ENCODE measurements at places on chromosomes 5 and 9. TPM values are rescaled to one million over a fixed set of nuclear protein-coding genes. Genes with fewer than 3 reads are reported as not detected.

DNA sequence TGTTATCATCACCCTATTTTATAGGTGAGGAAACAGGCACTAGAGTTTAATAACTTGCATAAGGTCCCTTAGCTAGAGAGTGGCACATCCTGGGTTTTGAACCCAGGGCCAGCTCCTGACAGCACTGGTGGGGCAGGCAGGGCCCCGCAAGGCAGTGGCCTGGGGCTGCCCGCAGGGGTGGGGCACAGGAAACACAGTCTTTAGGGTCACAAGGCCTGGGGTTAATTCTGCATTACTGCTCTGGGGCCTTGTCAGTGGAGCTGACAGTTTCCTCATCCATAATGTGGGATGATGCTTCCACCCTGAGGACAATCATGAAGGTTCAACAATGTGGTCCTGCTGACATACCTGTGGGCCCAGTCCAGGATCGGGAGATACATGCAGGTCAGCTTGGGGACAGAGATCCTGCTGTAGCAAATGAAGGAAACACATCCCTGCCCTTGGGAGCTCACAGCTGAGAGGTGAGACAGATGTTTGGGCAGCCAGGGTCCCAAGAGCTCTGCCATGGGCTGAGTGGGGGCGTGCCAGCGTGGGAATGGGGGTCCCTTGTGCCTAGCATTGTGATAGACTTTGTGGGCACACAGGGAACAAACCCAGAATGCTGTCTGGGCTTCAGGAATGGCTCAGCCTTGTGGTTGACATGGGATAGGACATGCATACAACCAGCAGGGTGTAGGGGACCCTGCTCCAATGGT is 14.7 kb downstream of the FGF18 start:
- DNase-seq, result no peak

DNA sequence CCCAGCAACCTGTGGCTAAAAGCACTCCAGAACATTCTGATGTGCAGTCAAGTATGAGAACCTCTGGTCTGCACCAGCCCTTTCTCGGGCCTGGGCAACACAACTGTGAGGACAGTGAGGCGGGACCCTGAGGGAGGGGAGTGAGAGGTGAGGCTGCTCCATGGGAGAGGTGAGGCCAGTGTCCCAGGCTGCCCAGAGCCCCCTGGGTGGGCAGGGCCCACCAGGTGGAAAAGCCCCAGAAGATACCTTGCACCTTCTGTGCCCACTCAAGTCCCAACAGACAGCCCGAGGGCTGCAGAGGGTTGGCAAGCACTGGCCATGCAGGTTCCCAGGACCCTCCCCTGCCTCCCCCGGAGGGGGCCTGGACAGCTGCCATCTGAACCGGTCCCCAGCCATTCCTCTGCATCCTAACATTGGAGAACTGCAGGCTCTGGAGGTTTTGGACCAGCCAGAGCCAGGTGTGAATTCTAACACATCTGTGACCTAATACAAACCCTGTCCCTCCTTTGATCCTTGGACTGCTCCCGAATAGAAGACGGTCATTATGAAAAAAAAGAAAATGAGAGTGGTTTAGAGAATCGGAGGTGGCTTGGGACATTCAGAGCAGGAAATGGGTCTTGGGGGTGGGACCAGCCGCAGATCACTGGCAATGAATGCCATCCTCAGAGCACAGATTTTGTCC is 57.0 kb downstream of the DUSP1 start:
- DNase-seq, result no peak

DNA sequence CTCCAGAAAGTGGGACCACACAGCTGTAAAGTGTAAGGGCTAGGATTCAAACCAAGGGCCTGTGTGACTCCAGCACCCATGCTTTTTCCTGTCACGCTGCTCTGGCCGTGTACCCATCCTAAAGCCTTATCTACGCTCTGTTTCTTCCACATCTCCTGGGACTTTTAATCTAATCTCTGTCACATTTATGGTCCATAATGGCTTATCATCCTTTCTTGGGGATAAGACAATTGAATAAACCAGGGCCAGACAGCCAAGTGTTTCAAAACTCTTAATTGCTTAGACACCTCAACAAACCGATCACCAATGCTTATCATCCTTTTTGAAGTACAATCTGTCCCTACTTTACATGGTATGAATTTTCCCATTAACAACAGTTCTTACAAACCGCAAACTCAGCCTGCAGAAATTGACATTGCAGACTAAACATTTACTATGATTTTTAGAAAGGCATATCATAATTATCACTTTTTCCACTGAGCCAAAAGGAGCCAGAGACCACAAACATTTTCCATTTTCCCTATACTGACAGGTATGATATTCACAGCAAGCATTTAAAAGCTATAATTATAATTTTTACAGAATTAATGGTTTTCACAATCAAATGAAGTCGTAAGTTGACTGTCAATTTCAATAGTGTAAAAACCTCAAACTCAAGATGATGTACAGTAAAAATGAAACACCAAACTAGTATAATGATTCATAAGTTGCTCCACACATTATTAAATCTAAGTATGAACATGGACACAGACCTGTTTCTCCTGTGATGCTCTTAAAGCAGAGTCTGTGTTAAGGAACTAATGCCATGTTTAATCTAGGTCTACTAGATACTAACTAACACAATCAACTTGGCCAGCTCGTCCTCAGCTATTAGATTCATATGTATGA is 99.5 kb downstream of the FBXW11 start:
- no peak for DNase-seq

The PCDHA3 gene
- total RNA-seq, result 0.09 TPM

The SOHLH1 gene
- not detected for total RNA-seq

DNA sequence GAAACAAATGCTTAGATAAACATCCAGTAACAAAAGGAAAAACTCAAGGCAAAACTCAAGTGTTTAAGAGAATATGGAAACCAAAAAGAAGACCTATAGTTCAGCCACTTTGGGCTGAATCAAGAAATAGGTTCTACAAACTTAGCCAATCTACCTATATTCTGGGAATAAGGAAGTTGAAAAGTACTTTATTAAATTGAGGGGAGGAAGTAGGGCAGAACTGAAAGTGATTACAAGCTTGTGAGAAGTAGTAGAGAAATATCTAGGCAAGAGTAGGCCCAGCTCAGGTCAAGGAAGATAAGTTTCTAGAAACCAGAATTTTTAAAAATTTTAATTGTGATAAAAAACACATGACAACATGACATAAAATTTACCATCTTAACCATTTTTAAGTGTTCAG is 384.8 kb upstream of the PCSK5 start:
- DNase-seq, result no peak

DNA sequence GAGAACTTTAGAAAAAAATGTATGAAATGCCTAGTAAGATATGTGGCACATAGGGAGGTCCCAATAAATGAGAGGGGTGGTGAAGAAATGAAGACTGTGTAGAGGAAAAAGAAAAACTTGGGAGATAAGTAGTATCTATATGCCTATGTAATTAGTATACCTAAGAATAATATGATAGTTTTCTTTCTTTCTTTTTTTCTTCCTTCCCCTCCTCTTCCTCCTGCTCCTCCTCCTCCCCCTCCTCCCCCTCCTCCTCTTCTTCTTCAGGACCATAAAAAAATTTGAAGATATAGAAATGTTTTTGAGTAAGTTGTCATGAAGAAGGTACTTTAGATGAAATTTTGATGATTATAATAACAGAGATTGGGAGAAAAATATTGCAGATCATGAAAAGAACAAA is 857.4 kb downstream of the MAT2B start:
- DNase-seq, result no peak

The EIF4E1B gene
- not detected for total RNA-seq

DNA sequence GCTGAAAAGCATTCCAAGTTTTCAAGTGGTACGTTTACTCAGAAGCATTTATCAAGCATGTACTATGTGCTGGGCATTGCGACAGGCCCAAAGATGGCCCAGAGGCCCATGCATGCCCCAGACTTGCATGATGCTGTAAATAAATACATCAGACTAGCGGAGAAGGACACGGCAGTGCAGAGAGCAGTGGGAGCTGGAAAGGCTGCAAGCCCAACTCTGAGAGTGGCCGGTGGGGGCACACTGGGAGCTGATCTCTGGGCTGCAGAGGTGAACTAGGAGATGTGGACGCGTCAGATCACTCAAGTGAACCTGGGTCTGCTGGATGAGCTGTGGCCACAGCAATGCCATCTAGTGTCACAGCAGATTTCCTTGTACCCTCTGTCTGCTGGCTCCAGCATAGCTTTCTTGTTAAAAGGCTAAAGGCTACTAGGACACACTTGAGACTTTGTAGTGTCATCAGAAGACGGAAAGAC is 246.9 kb downstream of the FANCC start:
- no peak for DNase-seq

The SPINK14 gene
- total RNA-seq, result not detected

The CCDC180 gene
- total RNA-seq, result 4.5 TPM

DNA sequence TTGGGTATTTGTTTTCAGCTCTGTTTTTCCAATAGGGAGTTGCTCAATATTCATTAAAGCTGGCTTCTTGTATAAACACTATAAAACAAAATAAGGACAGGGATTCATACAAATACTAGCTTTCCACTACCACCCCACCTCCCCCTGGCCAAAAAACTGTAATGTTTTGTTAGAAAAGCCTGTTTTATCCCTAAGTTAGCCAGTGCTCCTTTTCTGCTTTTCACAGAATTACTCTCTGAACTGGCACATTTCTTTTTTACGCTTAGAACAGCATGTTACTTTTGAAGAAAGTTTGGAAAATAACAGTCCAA is 147.4 kb upstream of the DMRT1 start:
- peak; percentile 38 for DNase-seq

- DNase-seq, result no peak
These were observed 151.8 kb upstream of the ADRA1B start for GRCh38 chr5:159764283-159765134.

DNA sequence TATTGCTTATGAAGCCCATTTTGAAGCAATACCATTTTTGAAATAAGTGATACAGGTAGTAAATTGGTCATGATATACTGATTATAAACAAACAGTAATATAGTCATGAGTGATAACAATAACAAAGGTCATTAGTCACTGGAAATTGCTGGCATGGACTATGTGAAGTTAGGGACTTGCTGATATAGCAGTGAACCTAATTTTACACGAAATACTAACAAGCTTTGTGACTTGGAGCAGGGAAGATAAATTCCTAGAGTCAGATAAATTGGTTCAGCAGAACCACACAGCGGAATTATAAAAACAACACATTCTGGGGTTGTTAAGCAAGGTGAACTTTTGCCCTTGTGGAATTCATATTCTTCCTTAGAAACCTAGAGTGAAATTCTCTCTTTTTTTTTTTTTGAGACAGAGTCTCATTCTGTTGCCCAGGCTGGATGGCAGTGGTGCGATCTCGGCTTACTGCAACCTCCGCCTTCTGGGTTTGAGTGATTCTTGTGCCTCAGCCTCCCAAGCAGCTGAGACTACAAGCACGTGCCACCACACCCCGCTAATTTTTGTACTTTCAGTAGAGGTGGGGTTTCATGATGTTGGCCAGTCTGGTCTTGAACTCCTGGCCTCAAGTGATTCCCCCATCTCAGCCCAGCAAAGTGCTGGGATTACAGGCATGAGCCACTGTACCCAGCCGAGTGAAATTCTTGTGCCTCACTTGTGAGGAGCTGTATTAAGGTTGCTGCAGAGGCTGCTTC is 6.0 kb downstream of the UGCG start:
- DNase-seq, result peak; percentile 82

- no peak for DNase-seq
These were observed 7.3 kb upstream of the TCF7 start for GRCh38 chr5:134106991-134107701.

The IL5 gene
- total RNA-seq, result not detected

- no peak for DNase-seq
These were observed 786 bp downstream of the PCDHB5 start for GRCh38 chr5:141135718-141136266.

- no peak for DNase-seq
These were observed 125.8 kb downstream of the DTWD2 start for GRCh38 chr5:118862596-118862995.

- DNase-seq, result no peak
These were observed 88.7 kb downstream of the TRIO start for GRCh38 chr5:14231890-14232289.

GRCh38 chr5:43041110-43041668 is 1.1 kb upstream of the ANXA2R start:
- no peak for DNase-seq

The CDK5RAP2 gene
- 56.7 TPM for total RNA-seq

DNA sequence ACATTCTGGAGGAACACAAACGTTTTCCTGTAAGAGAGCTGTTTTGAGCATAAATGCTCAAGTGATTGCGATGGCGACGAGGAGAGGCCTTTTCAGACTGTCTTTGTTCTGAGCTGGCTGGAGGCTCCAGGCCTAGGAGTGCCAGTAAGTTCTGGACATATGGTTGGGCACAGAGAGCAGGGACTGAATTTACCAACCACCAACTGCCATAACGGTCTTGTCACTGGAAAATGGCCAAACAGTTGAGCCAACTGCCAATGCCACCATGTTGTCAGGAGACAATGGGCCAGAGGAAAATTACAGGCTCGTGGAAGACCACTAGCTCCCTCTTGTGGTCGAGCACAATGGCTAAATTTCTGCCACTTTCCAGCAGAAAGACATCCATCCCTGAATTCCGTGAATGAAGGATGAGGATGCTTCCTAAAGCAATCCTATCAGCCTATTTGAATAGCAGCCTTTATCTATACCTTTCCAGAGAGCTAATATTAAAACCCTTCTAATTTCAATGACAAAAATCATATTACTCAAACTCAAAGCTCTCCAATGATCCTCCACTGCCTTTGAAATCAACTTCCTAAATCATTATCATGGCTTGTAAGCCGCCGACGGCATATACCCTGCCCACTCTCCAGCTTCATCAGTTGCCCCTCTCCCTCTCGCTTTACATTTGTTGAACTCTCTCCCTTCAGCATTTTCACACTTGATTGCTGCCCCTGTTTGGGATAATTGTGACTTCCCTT is 66.9 kb upstream of the GLIS3 start:
- DNase-seq, result peak; percentile 53

GRCh38 chr5:97998941-97999340 is 774.5 kb upstream of the RGMB start:
- no peak for DNase-seq

The SPAG8 gene
- 0.69 TPM for total RNA-seq

DNA sequence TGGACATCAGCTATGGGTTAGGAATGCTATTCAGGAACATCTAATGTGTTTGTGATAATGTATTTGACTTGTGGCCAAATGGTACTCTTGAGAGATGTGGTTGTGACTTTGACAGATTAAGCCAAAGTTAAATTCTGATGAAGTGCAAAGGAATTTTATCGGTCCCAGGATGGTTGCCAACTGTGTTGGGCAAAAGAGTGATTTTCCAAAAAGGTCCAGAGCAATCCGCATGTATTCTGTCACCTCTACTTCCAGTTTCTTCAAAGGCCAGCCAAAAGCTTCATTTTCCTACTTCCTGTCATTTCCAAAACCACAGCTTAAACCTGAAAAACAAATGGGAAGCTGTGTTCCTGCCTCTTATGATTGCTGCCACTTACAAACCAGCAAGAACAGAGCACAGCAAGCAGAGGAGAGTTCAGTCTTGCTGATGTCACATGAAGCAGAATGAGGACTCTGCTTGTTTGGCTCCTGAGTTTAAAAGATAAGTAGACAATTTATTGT is 59.8 kb downstream of the MARCHF3 start:
- DNase-seq, result peak; percentile 86

The TXNDC8 gene
- not detected for total RNA-seq

GRCh38 chr5:181160152-181160754 is 12.9 kb downstream of the OR2V2 start:
- DNase-seq, result no peak

All from endothelial cell of umbilical vein (primary cell).